HCT116 (cell line): ENCODE measurements at places on chromosomes 7 and 10. TPM values are rescaled to one million over a fixed set of nuclear protein-coding genes. Genes with fewer than 3 reads are reported as not detected.

Gene TAS2R41
- total RNA-seq: not detected

DNA sequence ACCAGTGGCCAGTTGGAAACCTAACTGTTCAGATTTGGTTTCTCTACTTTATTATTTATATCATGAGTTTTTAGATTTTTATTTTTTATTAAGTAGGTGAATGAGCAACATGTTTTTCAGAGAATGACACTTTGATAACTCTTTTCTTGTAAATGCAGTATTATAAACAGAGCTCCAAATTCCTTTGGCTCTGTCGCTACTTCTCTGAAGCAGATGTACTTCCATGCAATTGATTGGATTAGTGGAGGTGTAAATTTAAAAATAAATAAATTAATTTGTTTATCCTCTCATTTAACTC is 34.3 kb upstream of the ICA1 start:
- DNase-seq: no peak

DNA sequence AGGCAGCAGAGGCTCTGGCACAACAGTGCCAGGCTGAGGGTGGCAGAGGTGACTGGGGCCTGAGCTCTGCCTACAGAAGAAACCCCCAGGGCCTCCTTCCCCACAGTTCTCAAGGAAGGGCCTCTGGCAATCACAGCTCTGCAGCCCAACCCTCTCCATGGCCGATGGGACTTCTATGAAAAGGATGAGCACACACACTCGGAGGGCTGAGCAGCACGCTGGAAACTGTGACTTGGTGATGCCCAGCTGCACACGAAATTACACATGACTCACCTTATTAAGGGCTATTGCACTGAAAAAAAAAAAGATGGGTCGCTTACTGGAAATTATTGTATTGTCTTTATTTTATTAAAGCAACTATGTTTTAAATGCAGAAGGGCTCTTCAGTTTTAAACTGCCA is 42.9 kb upstream of the LRRC18 start:
- no peak for DNase-seq

Gene ACBD7
- 3.3 TPM for total RNA-seq

Gene ADAM22
- 10.0 TPM for total RNA-seq

DNA sequence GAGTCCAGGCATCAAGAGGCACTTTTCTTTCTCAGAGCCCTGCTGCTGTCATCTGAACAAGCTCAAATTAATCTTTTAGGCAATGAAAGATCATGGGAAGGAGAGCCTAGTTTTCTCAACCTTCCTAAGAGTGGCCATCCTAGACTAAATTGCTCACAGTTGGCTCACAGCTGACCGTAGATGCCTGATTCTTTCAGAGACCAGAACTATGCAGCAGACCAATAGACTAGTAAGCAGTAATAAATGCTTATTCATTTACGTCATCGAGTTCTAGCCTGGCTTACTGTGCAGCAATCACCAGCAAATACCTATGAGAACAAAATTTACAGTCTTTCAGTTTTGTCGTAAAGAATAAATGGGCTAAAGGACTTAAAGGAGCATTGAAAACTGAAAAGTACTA is 602.9 kb upstream of the GHITM start:
- no peak for DNase-seq

DNA sequence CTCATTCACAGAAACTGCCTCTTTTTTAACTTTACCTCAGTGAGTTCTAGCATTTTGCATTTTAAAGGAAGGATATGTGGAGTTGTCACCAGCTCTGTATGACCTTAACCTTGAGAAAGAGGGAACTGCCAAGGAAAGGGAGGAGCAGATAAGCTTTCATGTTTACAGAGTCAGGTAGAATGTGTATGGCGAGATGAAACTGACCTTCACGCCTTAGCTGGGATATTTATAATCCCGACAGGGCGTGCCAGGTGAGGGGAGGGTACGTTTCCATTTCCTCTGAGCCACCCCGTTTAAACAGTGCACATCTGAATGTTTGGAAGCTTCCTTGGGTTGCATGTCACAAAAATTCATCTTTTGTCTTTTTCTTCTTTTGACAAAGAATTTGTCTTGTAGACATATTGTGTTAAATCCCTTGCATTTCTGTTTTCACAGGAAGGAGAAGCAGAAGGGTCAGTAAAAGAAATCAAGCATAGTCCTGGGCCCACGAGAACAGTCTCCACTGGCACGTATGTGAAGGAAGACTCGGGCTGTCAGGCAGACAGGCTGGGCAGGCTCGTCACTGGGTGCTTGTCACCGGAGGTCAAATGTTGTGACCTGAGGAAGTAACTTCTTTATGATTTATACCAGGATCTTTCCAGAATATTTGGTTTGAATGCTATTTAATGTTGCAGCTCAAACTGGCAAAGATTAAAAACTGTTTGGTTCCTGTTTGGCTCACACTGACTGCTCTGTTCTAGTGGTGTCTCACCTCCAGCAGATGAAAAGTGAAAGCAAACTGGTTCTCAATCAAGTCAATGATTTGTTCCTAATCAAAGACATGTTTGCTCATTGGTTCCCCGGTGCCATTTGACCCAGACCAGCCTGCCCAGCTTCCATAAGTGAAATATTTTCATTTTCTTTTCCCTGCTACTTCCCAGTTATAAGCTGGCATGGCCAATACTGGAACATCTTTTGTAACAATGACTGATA is 16.2 kb downstream of the OPTN start:
- no peak for DNase-seq

DNA sequence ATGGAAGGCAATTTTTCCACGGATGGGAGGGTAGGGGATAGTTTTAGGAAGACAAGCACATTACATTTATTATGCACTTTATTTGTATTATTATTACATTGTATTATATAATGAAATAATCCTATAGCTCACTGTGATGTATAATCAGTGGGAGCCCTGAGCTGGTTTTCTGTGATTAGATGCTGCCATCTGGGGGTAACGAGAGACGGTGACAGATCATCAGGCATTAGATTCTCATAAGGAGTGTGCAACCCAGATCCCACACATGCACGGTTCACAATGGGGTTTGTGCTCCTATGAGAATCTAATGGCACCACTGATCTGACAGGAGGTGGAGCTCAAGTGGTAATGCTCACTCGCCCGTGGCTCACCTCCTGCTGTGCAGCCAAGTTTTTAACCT is 103.9 kb upstream of the STK17A start:
- no peak for DNase-seq

Gene NXPH1
- 0.17 TPM for total RNA-seq

DNA sequence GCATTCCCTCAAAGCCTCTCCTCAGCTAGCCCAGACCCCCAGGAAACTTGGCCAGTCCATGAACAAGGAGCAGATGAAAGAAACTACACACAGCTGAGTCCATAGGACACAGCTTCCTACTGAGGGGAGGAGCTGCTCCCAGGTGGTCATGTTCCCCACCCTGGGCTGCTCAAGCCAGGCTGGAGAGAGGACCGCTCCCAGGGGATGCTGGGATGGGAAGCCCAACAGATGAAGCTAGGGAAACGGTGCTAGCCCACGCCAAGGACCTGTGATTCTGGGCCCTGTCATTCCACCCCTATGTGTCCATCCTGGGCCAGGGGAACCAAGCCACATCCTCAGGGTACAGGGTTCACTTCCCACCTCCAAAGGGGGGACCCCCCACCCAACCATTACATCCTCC is 19.0 kb downstream of the KCNH2 start:
- DNase-seq: no peak

DNA sequence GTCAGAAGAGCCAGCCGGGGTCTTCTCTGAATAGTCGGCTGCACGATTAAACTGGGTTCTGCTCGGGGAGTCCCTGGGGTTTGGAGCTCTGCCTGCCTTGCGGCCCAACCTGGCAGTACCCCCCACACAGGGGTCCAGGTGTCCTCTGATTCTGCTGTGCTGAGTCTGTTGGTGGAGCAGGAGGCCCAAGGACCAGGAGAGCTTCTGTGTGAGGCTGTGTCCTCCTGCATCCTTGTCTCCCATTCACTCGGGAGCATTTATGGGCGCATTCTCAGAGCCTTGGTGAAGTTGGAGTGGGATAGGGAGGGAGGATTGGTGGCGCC is 14.2 kb downstream of the INPP5A start:
- no peak for DNase-seq

- no peak for DNase-seq
Observed at GRCh38 chr7:108385834-108386422, 70.3 kb downstream of the NRCAM start.

DNA sequence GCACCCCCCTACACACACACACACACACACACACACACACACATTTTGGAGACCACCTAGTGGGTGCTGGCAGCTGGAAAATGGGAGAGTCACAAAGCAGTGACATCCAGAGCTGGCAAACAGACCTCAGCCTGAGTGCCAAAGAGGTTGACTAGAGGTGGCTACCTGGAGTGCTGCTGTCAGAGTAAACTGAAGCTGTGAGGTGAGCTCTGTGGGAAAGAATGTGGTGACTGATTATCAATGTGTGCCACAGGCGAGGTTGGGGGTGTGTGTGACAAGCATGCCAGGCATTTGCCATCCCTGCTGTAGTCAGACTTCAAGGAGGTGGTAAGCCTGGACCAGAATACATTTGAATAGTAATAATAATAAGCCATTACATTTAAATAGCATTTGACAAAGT is 120.6 kb downstream of the SLIT1 start:
- no peak for DNase-seq

DNA sequence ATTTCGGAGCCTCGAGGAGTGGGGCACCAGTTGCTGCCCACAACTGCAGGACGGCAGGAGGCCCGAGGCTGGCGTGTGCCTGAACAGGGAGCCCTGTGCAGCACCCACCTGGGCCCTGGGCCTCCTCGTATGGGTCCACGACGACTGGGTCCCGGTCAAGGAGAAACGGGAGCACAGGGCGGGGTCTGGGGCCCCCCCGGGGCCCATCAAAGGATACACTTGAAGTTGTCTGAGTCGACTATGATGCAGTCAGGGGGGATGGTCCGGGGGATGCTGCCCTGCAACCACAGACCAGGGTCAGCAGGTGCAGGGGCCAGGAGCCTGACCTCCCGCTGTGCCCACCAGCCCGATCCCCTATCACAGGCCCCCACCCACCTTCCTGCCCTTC is 28.5 kb upstream of the NKX6-2 start:
- DNase-seq: no peak

- DNase-seq: no peak
Observed at GRCh38 chr10:44280226-44281014, 104.5 kb downstream of the CXCL12 start.

GRCh38 chr7:83118347-83119025 is 44.2 kb downstream of the PCLO start:
- DNase-seq: no peak

- no peak for DNase-seq
Observed at GRCh38 chr10:97629289-97629688, 4.0 kb downstream of the MORN4 start.

Gene C10orf105
- not detected for total RNA-seq

DNA sequence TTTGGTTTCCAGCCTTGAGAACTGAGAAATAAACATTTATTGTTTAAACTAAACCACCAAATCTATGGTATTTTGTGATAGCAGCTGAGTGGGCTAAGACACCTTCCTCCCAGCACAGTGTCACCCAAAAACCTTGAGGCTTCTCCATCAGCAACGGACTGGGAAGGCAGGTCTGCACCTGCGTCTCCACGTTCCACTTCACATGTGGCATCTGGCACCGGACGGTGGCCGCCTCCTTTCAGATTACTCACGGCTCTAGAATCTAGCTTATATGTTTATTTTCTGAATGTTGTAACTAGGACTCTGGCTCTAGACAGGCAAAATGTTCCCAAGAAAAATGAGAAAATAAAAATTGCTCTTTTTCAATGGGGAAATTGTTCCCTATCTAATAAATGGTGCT is 201.0 kb downstream of the ADARB2 start:
- DNase-seq: no peak

Gene ITGB8
- 2.4 TPM for total RNA-seq

DNA sequence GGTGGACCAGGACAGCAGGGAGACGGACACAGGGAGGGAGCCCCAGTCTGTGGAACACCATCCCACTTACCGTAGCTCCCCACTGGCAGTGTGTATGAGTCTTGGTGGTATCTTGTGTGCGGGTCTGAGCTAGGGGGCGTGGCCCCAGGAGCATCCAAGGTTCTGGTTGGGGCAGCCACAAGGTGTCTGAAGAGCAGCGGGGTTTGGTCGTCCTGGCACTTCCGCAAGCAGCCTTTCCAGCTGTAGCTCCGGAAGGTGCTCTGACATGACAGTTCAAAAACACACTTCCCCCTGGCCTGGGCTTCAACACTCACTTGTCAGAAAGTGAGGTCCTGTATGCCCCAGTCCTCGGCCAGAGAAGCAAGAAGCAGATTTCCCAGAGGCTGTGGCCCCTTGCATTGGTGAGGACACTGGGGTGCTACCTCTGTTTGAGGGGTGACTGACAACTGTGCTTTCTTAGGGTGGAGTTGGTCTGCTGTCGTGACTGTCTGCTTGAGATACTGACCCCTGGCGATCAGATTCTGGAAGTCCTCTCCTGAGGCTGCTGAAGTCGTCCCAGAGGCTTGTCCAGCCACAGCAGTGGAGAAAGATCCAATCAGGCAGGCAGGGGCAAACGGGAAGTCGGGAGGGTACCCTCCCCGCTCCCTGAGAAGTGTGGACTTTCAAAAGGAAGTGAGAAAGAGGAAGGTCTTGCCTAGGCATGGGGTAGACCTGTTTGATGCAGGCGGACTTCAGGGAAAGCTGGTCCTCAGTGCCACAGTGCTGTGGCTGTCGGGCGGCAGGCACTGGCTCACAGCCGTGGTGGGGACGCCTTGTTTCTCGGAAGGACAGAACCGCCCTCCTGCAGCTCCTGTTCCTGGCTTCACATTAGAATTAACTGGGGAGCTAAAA is 51.4 kb upstream of the PFKFB3 start:
- DNase-seq: no peak

Gene GRM3
- not detected for total RNA-seq

DNA sequence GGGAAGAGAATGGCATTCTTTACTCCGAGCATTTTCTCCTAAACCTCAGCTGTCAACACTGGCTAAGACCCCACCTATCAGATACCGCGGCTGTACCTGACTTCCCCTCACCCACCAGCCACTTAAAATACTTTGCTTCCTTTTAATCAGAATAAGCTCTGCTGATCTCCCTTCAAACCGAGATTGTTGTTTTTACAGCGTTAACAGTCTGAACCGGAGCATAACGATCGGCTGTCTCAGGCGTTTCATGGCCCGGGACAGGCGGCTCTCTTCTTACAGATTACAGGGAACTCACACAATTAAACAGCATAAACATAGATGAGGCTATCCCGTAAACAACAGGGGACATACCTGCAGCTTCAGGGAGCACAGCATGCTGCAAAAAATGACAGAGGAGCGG is 174.3 kb upstream of the RNF32 start:
- DNase-seq: no peak

DNA sequence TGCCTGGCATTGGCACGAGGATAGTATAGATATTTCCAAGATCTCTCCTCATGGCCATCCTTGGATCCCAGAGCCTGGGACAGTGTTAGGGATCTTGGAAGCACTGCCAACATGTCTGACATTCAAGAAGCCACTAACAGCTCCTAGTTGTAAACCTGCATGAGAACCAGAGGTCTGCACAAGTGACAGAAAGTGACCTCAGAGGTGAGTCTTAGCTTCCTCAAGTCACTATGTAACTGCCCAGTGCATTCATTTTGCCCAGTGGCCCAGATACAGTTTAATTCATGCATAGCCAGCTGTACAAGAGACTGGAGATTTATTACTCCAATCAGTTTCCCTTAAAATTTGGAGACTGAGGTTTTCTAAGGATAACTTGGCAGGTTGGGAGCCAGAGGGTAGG is 16.7 kb downstream of the SUGCT start:
- no peak for DNase-seq

GRCh38 chr7:63899691-63900393 is 98.8 kb upstream of the ZNF722 start:
- no peak for DNase-seq

GRCh38 chr10:61835069-61835945 is 66.2 kb upstream of the ARID5B start:
- DNase-seq: peak; percentile 71

- DNase-seq: no peak
Observed at GRCh38 chr10:77774940-77775391, 137.4 kb upstream of the KCNMA1 start.

Gene TFEC
- 0.12 TPM for total RNA-seq
